CD4-positive, alpha-beta T cell treated with Interleukin-10 for 1 hour (primary cell): ENCODE measurements at places on chromosomes 7 and 10.

- DNase-seq, result no peak
Measured at GRCh38 chr7:139061416-139061815, 25.6 kb upstream of the ZC3HAV1L start.

DNA sequence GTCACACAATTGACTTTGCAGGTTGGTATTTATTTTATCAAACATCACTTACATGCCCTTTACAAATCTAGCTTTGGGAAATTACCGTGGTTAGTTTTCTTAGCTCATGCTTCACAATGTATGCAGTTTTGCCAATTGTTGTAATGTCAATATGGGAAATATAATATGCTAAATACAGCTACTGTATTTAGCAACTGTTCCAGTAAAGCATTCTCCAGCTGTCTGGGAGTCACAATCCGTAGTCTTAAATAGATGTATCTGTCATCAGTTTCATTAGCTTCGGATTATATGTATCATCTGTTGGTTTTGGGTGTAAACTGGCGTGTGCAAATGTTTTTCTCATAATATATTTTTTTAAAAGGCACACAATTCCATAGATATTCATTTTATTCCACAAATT lies 19.4 kb upstream of the AHR start:
- DNase-seq, result no peak

DNA sequence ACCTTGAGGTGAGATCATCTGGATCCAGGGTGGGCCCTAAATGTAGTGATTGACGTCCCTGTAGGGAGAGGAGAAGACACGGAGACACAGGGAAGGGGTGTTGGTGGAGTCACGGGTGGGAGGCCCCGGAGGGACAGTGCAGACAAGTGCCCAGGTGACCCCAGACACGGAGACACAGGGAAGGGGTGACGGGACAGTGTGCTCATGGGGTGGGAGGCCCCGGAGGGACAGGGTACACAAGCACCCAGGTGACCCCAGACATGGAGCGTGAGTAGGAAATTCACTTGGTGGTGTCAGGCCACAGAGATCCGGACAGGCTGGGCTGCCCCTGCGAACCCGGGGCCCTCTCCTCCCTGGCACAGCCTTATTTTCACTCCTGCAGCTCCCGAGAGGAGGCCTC lies 176.9 kb downstream of the PTPRN2 start:
- no peak for DNase-seq

- DNase-seq, result no peak
Measured at GRCh38 chr7:36712015-36712414, 12.3 kb downstream of the AOAH start.

DNA sequence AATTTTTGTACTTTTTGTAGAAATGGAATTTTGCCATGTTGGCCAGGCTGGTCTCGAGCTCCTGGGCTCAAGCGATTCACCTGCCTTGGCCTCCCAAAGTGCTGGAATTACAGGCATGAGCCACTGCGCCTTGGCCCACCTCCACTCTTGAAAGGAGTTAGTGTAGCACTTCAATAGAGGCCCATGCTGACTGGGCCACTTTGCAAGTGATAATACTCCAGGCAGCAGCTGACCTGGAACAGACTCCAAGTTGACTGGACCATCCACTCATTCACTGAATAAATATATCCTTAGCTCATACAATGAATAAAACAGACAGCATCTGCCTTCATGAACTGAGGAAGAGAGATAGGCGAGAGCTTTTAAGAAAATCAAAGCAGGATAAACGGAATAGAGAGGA lies 14.7 kb downstream of the CPVL start:
- no peak for DNase-seq

DNA sequence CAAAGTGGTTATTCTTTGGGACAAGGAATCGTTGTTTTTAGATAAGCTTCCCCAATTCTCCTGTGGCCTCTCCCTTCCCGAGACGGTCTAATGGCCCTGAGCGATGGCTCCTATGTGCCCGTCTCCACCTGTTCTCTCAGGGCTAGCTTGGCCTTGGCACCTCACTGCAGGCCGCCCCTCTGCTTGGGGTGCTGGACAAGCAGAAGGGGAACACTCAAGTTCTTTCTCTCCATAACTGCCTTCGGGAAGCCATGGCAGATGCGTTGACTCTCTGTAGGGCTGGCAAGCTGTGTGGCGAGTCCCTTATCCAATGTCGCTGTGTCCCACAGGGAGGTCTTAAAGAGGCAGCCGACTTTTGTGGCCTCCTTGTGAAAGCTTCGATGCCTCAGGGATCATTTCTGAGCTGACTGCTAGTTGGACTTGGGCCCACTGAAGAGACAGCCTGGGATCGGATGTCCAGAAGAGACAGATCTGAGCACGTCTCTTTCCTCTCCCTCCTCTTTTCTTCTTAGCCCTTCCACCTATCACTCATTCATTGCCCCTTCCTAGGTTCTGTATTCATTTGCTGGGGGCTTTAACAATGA lies 70.8 kb downstream of the GRK5 start:
- no peak for DNase-seq

GRCh38 chr10:16562891-16563290 lies 41.2 kb upstream of the C1QL3 start:
- DNase-seq, result no peak

DNA sequence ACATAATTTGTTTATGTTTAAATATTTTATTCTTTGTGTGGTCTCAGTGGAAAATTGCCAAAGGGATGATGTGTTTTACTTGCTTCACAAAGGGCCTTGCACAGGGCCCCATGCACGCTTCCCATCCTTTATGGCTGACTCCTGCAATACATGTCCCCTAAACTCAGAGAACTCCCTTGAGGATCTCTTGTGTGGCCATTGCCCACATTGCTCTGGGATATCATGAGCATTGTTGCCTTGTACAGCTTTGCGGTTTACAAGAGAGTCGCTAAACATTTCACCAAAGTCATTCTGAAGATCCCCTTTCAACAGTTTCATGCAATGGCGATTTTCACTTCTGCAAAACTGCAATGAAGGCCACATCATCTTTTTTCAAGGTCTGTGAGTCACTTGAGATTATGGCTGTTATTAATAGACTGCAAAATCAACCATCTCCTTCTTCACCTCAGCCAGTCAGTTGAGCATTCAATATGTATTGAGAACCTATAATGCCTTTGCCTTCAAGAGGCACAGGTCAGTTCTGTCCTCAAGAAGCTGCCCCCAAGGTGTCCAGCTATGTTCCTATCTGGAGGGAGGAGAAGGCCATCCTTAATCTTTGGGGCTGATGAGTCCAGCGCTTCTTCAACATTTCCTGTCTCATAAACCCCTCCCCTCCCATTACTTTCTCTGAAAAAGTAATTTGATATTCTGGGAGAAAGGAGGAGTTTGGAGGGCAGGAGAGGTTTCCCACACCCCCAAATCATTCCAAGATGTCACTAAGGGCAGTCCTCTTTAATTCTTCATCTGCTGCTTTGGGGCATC lies 108.1 kb downstream of the CCDC71L start:
- DNase-seq, result peak; percentile 4

- no peak for DNase-seq
Measured at GRCh38 chr7:129950933-129951225, 1.9 kb downstream of the UBE2H start.

- no peak for DNase-seq
Measured at GRCh38 chr7:84291756-84292155, 97.2 kb upstream of the SEMA3A start.

GRCh38 chr7:50721160-50721559 lies 61.5 kb downstream of the GRB10 start:
- DNase-seq, result no peak

DNA sequence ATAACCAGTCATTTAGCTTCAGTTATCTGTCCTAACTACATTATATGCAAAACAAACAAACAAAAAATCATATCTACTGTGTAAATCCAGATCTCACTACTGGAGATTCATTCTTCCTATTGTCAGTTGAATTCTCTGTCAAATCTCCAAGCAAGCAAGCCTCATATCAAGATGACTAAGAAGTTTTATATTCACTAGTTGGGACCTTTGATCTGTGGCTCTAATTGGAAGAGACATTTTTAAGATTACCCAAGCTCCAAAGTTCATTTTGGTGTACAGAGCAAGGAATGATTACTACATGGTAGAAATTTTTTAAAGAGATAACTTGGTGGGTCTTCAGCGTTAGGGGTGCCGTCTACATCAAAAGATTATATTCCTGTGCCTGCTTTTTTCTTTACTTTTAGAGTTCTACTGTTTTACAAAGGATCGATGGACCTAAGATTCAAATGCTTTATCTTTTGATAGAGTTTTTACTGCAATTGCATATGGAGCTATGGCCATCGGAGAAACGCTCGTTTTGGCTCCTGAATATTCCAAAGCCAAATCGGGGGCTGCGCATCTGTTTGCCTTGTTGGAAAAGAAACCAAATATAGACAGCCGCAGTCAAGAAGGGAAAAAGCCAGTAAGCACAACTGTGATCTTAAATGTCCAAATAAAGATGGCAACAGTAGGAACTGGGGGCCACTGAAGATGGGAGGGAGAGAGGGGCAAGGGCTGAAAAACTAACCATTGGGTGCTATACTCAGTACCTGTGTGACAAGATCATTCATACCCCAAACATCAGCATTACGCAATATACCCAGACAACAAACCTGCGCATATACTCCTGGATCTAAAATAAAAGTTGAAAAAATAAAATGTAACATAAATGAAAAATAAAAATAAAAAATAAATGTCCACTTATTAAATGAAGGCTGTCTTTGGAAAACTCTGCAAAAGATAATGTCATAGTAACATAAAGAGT lies 47.9 kb downstream of the SP8 start:
- no peak for DNase-seq

GRCh38 chr7:2757904-2758672 lies 70.1 kb downstream of the AMZ1 start:
- DNase-seq, result peak; percentile 28

- no peak for DNase-seq
Measured at GRCh38 chr10:29865700-29866355, 193.6 kb downstream of the JCAD start.

DNA sequence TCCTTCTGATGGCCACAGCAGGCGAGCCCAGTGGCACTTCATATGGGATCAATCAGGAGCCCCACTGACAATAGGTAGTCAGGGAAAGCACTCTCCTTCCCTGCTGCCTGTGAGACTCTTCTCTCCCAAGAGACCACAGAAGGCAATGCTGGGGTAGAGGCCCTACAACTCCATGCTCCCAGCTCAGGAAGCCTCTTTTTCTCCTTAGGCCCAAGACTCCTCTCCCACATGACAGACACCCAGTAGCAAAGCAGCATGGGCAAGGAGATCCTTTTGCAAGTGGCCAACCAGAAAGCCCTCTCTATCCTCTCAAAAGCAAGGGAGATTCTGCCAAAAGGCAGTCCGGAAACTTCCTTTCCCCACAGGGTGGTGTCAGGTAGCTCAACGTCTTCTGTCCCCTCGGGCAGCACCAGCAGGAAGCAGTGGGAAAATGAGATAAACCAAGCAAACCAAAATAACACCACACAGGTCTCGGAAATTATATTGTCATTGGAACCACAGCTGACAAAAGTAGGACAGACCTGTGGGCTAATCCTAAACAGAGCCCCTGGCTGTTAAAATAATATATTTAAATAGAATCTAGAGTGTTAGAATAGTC lies 172.7 kb upstream of the GDF10 start:
- DNase-seq, result no peak

DNA sequence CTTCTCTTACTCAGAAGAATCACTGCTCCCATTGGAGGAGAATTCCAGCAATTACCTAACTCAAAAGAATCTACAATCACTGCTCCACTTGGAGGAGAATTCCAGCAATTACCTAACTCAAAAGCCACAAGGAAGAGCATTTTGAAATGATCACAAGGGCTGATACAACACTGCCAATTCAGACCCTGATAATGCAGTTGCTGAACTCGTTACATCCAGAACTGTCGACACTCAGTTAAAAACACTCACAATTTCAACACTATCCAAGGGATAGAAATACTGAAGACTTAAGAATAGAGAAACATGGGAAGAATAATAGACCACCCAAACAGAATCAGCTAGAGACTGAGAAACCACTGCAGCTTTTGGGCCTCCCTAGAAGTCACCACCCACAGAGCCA lies 27.8 kb downstream of the AFAP1L2 start:
- DNase-seq, result no peak

GRCh38 chr7:21059069-21059468 lies 272.4 kb upstream of the SP8 start:
- no peak for DNase-seq

GRCh38 chr7:151133266-151133985 lies 34.1 kb downstream of the GBX1 start:
- no peak for DNase-seq

- DNase-seq, result no peak
Measured at GRCh38 chr10:14180911-14181566, 149.7 kb downstream of the FRMD4A start.

GRCh38 chr10:118720685-118721538 lies 33.9 kb downstream of the CACUL1 start:
- DNase-seq, result peak; percentile 77

DNA sequence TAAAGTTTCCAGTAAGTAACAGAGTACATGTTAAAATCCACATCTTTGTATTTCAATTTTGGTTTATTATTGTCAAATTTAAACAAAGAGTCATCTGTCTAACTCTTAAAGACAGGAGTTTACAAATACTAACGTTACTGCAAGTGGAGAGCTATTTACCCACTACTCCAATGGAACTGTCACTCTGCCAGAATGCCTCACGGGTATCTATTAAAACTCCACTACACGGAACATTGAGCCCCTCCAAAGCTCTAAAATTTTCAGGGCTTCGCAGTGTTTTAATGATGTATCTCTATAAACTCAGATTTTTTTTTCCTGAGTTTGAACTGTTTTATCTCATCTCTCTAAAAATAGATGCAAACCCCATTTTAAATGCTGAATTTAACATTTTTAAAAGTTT lies 388.7 kb upstream of the SEMA3A start:
- DNase-seq, result no peak

DNA sequence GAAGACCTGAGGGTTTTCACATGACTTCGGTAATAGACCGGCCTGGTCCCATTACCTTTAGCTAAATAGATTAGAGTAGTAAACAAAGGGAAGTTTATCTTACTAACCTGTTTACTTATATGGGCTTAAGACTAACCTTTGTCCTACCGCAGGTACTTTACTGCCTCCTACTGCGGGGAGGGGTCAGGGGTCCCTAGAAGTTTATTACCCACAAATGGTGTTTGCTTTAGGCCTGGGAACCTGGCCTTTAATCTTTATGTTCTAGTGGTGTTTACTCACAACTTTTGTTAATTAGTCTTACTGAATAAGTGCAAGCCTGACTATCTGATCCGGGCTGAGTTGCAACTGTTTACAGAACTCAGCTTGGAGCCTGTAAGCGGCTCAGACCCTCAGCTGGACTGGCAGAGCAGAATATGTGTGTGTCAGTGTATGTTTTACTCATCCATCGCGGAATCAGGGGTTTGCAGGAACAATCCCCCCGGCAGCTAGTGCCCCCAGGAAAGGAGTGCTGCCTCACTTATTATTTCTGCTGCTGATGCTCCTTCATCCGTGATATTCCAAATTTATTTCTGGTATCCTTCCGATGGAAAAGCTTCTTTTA lies 578.9 kb upstream of the SEMA3D start:
- no peak for DNase-seq

- no peak for DNase-seq
Measured at GRCh38 chr7:44898039-44898438, 12.7 kb upstream of the PURB start.

DNA sequence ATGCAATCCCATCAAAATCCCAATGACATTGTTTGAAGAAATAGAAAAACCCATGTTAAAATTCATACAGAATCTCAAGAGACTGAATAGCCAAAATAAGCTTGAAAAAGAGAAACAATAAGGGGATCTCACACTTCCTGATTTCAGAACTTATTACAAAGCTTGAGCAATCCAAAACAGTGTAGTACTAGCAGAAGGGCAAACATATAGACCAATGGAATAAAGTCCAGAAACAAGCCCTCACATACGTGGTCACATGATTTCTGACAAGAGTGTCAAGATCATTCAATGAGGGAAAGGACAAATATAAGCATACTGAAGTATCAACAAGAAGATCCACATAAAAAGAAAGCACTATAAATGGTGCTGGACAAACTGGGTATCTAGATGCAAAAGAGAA lies 31.9 kb downstream of the MICU1 start:
- DNase-seq, result no peak
